Spleen (tissue), 13 donors: ENCODE measurements at places on chromosomes 7 and 10.
A peak's percentile ranks its signal among the peaks of the same experiment; 100 is the strongest.

- H3K4me1 ChIP-seq: no peaks in the 10 kb centered on the region
- no peak overlapping the region for H3K27ac ChIP-seq
- H3K4me3 ChIP-seq: no peak overlapping the region
- H3K27me3 ChIP-seq: no peaks in the 10 kb centered on the region
- no peak for DNase-seq
Measured at GRCh38 chr7:107692501-107692900, 31.9 kb downstream of the SLC26A4 start.

GRCh38 chr7:92830532-92831110, 5.8 kb downstream of the CDK6 start:
- H3K4me1 ChIP-seq: peaks cover 65% of the 10 kb centered on the region
- no peak overlapping the region for H3K4me3 ChIP-seq
- H3K36me3 ChIP-seq: no peaks in the 10 kb centered on the region

GRCh38 chr10:132577350-132578003, 39.9 kb downstream of the INPP5A start:
- no peak for DNase-seq
- no peak overlapping the region for H3K4me3 ChIP-seq
- peaks cover 24% of the 10 kb centered on the region for H3K4me1 ChIP-seq
- H3K27me3 ChIP-seq: no peaks in the 10 kb centered on the region

GRCh38 chr7:158809596-158809995, 19.7 kb downstream of the ESYT2 start:
- no peaks in the 10 kb centered on the region for H3K36me3 ChIP-seq
- no peaks in the 10 kb centered on the region for H3K27me3 ChIP-seq
- no peak overlapping the region for H3K4me3 ChIP-seq
- DNase-seq: no peak
- H3K4me1 ChIP-seq: peaks cover 21% of the 10 kb centered on the region

DNA sequence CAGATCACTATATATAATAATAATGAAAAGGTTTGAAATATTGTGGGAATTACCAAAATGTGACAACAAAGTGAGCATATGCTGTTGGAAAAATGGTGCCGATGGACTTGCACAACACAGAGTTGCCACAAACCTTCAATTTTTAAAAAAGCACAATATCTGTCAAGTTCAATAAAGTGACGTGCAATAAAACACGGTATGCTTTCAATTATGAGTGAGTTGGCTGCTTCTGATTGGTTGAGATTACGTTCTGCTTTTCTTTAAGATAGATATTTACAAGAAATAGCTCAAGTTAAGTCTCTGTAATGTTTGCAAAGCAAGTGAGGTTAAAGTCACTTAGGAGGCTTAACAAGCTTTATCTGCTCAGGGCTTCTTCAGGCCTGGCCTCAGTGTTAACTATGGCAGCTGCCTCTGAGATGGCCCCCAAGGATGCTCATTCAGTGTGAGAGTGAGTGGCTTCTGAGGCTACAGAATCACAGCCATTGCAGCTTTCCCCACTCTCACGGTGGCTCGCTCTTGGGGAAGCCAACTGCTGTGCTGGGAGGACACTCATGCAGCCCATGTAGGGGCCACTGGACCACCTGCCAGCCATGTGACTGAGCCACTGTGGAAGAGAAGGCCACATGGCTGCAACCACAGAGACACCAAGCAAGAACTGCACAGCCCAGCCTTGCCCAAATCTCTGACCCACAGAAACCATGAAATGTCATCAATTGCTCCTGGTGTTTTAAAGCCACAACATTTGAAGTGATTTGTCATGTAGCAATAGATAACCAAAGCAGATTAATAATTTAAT, 78.3 kb upstream of the TMEM72 start:
- no peak for DNase-seq
- H3K27me3 ChIP-seq: no peaks in the 10 kb centered on the region
- H3K4me1 ChIP-seq: no peaks in the 10 kb centered on the region

GRCh38 chr10:2925631-2926030, 141.7 kb upstream of the PFKP start:
- H3K4me3 ChIP-seq: no peak overlapping the region
- DNase-seq: peak; percentile 84
- peaks cover 15% of the 10 kb centered on the region for H3K4me1 ChIP-seq
- no peaks in the 10 kb centered on the region for H3K36me3 ChIP-seq
- no peaks in the 10 kb centered on the region for H3K27me3 ChIP-seq

GRCh38 chr10:84755311-84755710, 426.9 kb downstream of the CCSER2 start:
- no peak overlapping the region for H3K4me3 ChIP-seq
- no peaks in the 10 kb centered on the region for H3K4me1 ChIP-seq
- no peak for DNase-seq
- no peaks in the 10 kb centered on the region for H3K27me3 ChIP-seq

GRCh38 chr10:5618829-5619228, 47.6 kb downstream of the ASB13 start:
- DNase-seq: peak; percentile 63
- H3K27me3 ChIP-seq: no peaks in the 10 kb centered on the region
- no peaks in the 10 kb centered on the region for H3K36me3 ChIP-seq
- H3K4me1 ChIP-seq: peaks cover 7% of the 10 kb centered on the region
- H3K4me3 ChIP-seq: no peak overlapping the region

DNA sequence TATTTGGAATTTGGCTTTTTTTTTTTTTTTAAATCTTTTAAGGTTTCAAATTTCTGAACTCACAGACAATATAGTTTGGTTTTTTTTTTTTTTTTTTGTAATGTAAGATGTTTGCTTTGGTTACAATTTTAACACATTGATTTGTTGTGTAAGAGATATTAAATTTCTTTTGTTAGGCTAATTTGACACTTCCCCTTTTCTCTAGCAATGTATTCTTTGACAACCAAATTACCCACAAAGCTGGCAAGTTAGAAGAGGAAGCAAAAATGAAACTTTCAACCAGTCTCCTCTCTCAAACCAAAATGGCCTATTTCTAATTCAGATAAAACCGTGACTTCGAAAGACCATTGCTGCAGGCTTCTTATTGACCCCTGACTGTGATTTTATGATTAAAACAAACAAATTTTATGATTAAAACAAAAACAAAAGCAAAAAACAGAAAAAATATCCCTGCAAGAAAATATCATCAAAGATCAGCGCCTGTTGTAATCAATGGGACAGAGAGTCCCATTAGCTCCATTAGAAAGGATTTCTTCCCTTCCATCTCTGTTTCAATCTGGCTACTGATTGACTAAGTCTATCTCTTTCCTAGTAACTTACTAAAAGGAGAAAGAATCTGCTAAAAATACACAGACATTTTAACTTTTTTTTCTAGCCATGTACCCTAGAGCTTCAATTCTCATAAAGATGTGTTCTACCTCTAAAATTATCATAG, 489.2 kb downstream of the MDFIC start:
- no peak overlapping the region for H3K4me3 ChIP-seq
- H3K27ac ChIP-seq: no peak overlapping the region
- no peaks in the 10 kb centered on the region for H3K36me3 ChIP-seq
- H3K27me3 ChIP-seq: no peaks in the 10 kb centered on the region
- DNase-seq: no peak
